ENCODE measurements at places on chromosomes 2 and 18.
A peak's percentile ranks its signal among the peaks of the same experiment; 100 is the strongest.

DNA sequence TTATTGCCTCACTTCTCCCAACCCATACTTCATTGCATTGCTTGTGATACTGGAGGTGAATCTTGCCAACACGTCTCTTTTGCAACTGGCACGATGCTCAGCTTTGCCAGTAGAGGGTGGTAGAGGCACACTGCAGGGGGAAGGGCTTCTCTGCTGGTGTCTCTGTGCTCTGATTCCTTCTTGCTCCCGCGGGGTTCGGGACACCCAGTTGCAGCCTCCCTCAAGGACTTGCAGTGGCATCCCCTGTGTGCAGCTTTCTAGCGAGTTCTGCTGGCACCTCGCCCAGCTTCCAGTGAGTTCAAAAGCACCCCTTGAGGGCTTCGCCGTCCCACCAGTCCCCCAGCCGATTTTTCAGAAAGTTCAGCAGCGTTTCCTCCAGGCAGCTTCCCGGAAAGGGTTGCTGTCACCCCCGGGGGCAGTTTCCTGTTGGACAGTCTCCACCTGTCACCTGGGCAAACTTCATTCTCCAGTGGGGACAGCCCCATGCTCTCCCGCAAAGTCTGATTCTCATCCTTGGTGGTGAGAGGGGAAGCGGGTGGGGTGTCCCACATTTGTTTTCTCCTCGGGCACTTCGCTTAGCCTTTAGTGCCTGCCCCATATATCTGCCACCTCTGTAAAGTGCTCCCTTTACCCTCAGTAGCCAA, 35.4 kb upstream of the EN1 start:
- peak; percentile 14 for DNase-seq

DNA sequence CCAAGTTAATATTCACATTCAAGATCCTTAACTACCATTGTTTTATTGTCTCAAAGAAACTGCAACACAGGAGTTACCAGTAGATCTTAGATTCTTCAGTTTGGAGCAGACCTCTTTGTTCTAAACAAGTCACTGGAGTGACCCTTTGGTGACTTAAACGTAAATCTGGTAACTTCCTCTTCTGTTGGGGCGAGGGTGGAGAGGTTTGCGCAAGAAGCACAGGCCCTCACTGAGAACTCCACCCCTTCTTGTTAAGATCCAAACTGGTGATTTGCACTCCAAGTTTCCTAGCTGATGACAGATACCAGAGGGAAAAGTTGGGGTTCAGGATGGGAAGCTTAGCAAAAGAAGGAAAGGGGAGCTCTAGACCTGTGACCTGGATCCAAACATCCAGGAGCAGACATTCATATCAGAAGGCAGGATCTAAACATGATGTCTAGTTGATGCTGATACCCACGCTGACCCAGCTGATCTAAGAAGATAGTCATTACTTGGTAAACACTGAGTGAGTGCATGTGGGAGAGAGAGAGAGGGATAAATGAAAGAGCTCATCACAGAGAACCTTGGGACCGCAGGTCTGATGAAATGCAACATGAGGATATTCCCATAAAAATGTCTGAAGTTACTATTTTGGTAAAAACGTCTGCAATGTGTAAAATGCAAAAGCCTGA, 256.0 kb downstream of the CDH20 start:
- no peak for DNase-seq

DNA sequence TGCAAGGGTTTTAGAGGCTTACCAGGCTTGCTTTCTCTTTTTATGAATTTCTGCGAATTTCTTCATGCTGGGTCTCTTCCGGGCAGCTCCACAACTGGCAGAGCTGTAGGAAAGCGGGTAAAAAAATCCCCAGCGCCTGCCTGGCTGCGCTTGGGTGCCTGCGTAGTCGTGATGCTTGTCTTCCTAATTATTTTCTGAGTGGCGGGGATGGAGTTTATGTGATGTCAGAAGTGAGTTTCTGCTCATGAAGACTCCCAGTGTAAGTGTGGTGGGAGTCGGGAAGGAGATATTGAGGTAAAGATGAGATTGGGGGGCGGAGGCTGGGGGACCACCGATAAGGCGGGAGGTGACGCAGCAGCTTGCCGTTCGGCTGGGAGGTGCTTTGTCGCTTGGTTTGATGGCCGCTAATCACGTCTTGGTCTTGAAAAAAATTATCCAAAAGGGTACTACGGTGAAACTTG, 229.8 kb downstream of the LDLRAD4 start:
- no peak for DNase-seq

- no peak for DNase-seq
Observed at GRCh38 chr2:112220831-112221230, 34.0 kb downstream of the ZC3H8 start.

DNA sequence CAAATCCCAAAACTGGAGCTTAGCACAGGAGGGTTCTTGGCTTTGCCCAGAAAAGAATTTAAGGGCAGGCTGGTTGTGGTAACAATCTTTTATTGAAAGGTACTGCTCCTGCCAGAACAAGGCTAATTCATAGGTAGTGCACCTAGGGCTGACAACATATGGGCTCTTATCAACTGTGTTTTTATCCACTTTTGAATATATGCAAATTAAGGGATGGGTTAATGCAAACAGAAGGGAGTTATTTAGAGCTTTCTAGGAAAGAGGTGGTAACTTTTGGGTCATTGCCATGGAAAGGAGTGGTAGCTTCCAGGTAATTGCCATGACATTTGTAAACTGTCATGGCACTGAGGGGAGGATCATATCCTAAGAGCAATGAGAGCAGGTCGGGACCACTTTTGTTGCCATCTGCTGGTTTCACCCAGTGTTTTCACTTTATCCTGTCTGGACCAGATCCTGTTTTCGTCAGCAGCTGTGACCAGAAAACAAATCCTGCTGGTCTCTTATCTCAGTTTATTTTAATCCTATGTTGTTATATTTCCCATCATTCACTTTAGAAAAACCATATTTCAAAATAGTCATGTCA, 981 bp downstream of the C2orf66 start:
- DNase-seq, result no peak

DNA sequence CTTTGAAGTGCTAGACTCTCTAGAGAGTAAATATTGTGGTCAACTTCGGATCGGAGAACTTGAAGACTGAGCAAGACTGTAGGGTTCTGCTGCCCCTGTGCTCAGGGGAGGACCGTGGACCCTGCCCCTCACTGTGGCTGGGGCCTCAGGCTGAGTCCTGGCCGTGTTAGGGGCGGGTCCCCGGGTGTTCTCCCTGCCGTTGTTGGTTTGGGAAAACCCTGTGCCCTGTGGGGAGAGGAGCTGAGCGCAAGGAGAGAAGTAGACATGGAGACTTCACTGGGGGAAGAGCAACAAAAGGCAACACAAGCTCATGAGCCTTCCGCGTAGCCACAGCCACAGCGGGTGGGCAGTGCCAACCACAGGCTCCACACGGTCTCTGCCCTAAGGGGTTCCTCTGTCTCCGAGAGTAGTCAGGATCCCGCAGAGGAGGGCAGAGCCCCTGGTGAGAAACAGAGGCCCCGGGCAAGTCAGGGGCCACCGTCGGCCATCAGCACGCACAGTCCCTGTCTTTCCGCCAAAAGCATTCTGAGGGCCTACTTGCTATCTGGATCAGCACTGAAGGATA, 53.1 kb downstream of the NTSR2 start:
- no peak for DNase-seq

DNA sequence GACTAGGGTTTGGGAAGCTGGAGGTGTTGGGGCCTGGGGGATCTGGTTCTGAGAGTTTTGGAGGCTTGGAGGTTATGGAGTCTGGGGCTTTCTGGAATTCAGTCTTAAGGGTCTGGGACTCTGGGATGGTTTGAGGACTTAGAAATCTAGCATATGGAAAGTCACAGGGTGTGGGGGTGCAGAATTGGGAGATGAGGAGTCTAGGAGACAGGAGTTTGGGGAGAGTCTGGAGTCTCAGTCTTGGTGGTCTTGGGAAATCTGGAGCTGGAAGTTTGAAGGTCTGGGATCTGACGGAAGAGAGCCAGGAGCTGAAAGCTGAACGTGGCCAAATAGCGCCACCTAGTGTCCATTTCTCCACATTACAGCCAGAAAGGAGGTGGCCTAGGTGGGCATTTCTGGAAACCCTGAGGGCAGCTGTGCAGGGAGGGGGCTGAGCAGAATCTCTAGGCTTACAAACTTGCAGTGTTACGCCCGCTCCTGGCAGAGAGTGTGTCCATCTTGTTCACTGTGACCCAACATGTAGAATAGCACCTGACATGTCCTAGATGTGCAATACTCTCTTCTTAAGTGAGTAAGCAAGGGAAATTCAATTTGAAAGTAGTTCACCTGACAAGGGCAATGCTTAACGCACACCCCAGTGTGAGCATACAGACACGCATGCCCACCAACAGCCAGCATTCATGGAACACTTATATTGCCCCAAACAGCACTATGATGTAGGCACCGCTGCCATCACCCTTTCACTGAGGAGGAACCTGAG, 204.8 kb downstream of the TFCP2L1 start:
- peak; percentile 67 for DNase-seq

GRCh38 chr18:59460072-59460420, 101.0 kb upstream of the LMAN1 start:
- DNase-seq, result no peak

DNA sequence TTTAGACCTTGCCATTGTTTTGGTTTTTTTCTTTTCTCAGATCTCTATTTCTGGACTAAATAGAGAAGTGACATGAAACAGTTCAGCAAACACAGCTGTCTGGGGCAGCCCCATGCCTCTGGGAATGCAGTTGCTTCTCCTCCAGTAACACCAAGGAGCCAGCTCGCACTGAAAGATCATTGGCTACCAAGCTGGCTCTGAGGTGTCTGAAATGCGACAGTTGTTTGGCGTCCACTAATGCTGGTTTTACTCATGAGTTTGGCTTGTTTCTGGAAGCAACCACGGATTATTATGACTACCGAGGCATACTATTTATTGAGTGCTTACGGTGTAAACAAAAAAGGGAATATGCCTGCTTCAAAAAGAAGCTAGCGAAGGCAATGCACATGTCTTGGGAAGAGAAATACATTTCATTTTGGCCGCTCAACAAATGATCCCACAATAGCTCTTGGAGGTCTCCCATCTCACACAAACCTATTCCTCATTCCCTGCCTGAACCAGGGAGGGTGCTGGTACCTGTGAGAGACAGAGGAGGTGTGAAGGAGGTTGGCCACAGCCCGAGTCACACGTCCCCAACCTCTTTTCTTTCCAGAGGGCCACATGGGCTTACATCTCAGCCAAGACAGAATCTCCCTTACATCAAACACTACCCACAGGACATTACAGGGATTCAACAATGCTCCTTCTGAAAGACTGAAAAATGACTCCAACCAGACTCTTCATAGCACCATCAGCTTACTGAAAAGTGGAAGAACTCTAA, 37.5 kb upstream of the NEB start:
- DNase-seq, result peak; percentile 12

DNA sequence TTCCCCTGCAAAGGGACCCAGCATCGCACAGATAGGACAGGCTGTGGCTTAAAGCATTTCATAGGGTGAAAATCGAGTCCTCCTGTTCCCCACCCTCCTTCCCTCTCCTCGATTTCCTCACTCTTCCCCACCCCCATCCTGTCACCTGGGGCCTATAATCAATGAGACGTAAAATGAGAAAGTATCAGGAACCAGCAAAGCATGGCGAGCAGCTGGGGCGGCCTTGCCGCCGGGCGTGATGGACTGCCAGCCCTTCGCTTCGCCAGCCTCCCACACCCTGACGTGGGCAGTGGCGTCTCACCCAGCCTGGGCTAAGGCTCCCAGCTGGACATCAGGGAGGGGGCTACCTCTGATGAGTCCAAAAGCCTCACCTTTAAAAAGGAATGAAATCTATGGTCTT, 11.1 kb downstream of the SLC30A3 start:
- no peak for DNase-seq

DNA sequence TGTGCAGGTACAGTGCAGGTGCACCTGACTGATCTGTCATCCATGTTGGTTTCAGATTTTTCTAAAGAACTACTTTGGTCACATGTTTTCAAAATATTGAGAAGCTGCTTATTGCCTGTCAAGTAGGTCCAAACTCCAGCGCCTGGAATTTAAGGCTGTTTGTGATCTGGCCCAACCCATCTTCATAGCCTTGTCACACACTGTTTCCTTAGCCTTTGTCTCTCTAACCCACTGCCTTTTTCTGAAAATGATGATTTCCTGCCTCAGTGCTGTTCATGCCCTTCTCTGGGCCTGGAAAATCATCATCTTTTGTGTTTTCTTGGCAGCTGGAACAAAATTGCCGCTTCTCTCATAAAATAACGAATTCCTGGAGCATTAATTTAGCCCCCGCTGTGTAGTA, 7.2 kb downstream of the LIMS1 start:
- DNase-seq, result no peak

GRCh38 chr2:215839309-215839708, 174.0 kb downstream of the MREG start:
- DNase-seq, result no peak

DNA sequence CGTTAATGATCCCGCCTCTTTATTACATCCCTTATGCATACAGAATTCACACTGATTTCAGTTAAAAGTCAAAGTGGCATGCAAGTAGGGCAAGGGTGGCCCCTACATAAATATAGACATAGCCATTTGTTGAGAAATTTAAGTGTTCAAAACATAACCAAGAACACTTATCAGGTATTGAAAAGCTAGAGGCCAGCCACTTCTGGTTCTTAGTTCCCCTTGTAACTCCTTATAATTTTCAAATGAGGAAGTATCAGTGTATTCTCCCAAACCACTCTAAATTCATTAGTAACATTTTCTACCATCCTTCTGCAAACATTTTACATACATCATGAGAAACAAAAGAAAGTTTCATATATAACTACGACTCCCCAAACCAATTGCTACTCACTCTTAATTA, 5.8 kb upstream of the ARL5A start:
- no peak for DNase-seq

GRCh38 chr2:233015019-233015645, 2.1 kb upstream of the NGEF start:
- no peak for DNase-seq

DNA sequence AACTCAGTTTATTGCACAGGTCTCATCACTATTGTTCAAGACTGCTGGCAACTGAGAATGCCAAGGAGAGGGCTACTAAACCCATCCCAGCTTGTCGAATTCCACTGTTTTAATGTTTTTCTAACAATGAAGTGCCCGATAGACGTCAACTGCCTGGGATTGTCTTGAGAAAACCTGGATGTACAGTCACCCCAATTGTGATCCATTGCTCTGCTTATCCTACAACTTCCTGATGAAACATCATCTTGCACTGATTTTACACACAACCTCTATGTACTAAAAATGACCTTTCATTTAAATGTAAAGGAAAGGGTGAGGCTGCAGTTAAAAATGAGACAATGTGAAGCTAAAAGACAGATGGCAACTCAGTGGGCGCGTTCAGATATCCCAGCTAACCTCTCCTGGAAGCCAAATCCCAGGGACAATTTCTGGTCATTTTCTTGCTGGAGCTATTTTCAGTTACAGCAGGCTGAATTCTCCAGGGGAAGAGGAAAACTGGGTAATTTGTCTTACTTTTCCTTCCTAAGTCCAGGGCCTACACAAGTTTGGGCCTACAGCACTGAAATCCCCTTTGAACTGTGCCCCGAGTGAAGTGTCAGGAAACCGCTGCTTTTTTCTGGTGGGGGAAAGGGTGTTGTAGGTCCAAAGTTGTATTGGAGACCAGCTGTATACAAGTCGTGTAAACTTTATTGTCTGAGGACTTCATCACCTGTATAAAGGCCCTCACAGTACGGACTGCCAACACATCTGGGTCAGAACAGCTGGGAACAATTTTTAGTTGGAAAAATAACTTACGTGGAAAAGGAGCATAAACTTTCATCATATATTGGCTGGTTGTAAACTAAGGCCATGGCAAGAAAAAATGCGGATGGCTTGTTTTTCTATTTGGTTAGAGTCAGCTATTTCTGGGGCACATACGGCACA, 68.9 kb upstream of the LTBP1 start:
- no peak for DNase-seq

All from umbilical cord (tissue), 2 donors.